ENCODE measurements at places on chromosomes 6 and 20. TPM values are rescaled to one million over a fixed set of nuclear protein-coding genes. Genes with fewer than 3 reads are reported as not detected.

MPIG6B gene
- 0.11 TPM for total RNA-seq

DNA sequence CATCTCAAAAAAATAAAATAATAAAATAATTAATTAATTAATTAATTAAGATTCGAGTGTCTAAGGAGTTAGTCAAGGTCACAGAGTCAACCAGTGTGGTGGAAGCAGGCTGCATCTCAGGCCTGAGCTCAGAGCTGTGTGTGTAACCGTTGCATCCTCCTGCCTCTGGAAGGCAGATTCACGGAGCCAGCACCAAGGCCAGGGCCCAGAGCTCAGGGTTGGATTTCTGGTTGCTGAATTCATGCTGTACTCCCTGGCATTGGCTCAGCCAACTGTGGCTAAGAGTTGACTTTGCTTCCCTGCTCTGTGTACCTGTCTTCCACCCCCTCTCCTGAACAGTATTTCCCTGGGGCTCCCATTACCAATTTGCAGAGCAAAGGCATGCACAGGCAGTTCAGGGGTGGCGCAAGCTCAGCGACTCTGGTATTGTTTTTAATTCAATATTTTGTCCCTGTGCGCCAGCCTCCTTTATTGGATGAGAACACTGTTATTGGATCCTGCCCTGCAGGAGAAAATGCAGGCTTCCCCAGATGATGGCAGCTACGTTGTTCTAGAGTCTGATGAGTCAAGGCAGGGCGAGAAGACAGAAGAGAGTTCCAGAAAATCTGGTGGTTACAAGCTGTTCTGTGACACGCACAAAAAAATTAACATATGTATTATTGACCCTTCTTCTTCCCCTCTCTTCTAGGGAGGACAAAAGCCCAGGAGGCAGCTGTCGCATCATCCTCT, 12.3 kb upstream of the CTNNBL1 start:
- no peak overlapping the region for H3K27ac ChIP-seq
- no peaks in the 10 kb centered on the region for H3K36me3 ChIP-seq
- H3K27me3 ChIP-seq = peaks cover 10% of the 10 kb centered on the region
- 0 out of 2 replicates have a peak, but pooled peaks cover 5% of the 10 kb centered on the region for H3K4me1 ChIP-seq
- H3K4me3 ChIP-seq = no peak overlapping the region
- peak; percentile 22 for DNase-seq

GRCh38 chr6:118780668-118781067, 113.3 kb upstream of the ASF1A start:
- no peak overlapping the region for H3K27ac ChIP-seq
- no peaks in the 10 kb centered on the region for H3K36me3 ChIP-seq
- no peak overlapping the region for H3K4me3 ChIP-seq
- DNase-seq = no peak
- H3K4me1 ChIP-seq = peaks cover 13% of the 10 kb centered on the region
- H3K27me3 ChIP-seq = no peaks in the 10 kb centered on the region

- no peak overlapping the region for H3K27ac ChIP-seq
- no peaks in the 10 kb centered on the region for H3K4me1 ChIP-seq
Observed at GRCh38 chr6:134111062-134111677, 58.7 kb upstream of the SLC2A12 start.

- H3K27ac ChIP-seq = no peak overlapping the region
- peaks cover 2% of the 10 kb centered on the region for H3K27me3 ChIP-seq
- no peak for DNase-seq
- H3K4me3 ChIP-seq = no peak overlapping the region
- peaks cover 21% of the 10 kb centered on the region for H3K4me1 ChIP-seq
- H3K36me3 ChIP-seq = no peaks in the 10 kb centered on the region
Observed at GRCh38 chr6:158662954-158663624, 13.2 kb downstream of the SYTL3 start.

SERAC1 gene
- 12.5 TPM for total RNA-seq

C6orf52 gene
- total RNA-seq = 1.8 TPM

- no peak overlapping the region for H3K4me3 ChIP-seq
- no peak overlapping the region for H3K27ac ChIP-seq
- peaks cover 11% of the 10 kb centered on the region for H3K4me1 ChIP-seq
- no peaks in the 10 kb centered on the region for H3K36me3 ChIP-seq
- H3K27me3 ChIP-seq = no peaks in the 10 kb centered on the region
Observed at GRCh38 chr20:3690413-3690812, 8.6 kb upstream of the ADAM33 start.

DNA sequence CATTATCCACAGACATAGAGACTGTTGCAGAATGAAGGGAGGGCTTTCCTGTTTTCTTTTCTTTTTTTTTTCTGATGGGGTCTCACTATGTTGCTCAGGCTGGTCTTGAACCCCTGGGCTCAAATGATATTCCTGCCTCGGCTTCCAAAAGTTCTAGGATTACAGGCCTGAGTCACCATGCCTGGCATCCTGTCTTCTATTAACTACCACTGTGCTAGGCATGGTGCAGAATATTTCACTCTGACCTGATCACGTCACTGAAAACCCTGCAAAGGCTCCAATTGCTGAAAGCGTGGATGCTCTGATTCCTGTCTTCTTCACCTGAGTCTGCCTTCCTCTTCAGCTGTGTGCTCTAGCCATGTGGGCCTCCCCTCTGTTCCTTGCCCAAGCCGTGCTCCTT, 8.5 kb upstream of the DNMT3B start:
- no peaks in the 10 kb centered on the region for H3K36me3 ChIP-seq
- H3K4me1 ChIP-seq = peaks cover 84% of the 10 kb centered on the region
- H3K4me3 ChIP-seq = no peak overlapping the region
- peak overlapping the region; percentile 92 for H3K27ac ChIP-seq
- DNase-seq = no peak

DNA sequence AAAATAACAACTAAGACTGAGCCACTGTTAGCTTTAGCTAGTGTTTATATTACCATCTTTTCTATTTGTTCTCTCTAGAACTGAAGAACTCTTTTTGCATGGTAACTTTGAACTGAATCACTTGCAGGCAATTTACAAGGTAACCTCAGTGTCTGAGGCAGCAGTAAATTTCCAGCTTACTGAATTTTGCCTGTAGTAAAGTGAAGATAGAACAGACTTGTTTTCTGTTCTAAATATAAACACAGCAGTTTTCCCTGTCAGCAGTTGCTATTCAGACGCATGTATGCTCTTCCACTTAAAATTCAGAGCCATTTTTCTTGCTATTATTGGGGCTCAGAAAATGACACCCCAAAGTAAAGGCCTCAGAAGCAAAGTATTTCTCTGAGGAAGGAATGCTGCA, 974.0 kb upstream of the GJE1 start:
- H3K27ac ChIP-seq = no peak overlapping the region
- H3K4me3 ChIP-seq = no peak overlapping the region
- no peak for DNase-seq
- H3K27me3 ChIP-seq = no peaks in the 10 kb centered on the region

GRCh38 chr6:37033819-37034795, 28.7 kb downstream of the FGD2 start:
- peaks cover 8% of the 10 kb centered on the region for H3K36me3 ChIP-seq
- no peaks in the 10 kb centered on the region for H3K27me3 ChIP-seq
- DNase-seq = no peak
- no peak overlapping the region for H3K27ac ChIP-seq
- H3K4me3 ChIP-seq = no peak overlapping the region

DNA sequence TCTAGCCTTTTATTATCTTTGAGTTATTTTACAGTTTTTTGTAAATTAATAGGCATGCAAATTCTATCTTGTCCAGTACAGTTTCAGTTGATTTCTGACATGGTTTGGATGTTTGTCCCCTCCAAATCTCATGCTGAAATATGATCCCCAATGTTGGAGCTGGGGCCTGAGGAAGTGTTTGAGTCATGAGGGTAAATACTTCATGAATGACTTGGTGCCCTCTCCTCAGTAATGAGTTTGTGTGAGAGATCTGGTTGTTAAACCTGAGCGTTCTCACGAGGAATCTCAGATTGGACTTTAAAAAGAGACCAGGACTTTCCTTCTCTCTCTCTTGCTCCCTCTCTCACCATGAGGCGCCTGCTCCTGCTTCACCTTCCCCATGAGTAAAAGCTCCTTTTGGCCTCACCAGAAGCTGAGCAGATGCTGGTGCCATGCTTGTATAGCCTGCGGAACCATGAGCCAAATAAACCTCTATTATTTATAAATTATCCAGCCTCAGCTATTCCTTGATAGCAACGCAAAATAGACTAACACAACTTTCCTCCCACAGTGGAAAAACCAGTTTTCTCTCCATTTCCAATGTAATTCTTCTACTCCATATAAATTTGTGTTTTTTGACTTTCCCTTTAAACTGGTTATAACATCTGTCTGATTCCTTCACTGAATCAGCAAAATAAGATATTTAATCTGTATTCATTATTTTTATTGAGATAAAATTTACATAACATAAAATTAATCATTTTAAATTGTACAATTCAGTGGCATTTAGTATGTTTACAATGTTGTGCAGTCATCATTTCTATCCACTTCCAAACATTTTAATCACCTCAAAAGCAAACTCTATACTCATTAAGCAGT, 78.7 kb upstream of the PRSS16 start:
- H3K27ac ChIP-seq = peak overlapping the region; percentile 57
- H3K4me3 ChIP-seq = no peak overlapping the region
- peaks cover 6% of the 10 kb centered on the region for H3K36me3 ChIP-seq
- DNase-seq = no peak
- no peaks in the 10 kb centered on the region for H3K27me3 ChIP-seq
- H3K4me1 ChIP-seq = peaks cover 10% of the 10 kb centered on the region

DNA sequence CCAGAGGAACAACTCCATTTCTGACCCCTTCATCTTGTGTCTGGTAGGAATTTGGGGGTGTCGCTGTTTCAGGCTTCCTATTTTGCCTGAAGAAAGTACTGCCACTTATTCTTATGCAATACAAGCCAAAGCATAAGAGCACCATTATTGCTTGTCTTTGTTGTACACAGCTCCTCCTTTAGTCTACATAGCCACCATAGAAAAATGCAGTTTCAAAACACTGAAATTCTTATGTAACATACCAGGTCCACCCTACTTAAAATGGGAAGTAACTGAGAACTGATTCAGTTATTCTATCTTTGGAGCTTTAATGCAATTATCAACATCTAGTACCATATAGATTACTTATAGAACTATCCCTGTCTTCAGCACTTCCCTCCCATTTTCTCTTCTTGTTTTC, 255.5 kb downstream of the ARHGAP18 start:
- H3K4me3 ChIP-seq = no peak overlapping the region
- H3K36me3 ChIP-seq = no peaks in the 10 kb centered on the region
- peaks cover 1% of the 10 kb centered on the region for H3K4me1 ChIP-seq
- no peaks in the 10 kb centered on the region for H3K27me3 ChIP-seq

GRCh38 chr6:21808045-21808470, 214.5 kb downstream of the SOX4 start:
- peaks cover 35% of the 10 kb centered on the region for H3K4me1 ChIP-seq
- H3K27ac ChIP-seq = peak overlapping the region; percentile 64
- no peak overlapping the region for H3K4me3 ChIP-seq
- peaks cover 19% of the 10 kb centered on the region for H3K36me3 ChIP-seq
- no peak for DNase-seq
- no peaks in the 10 kb centered on the region for H3K27me3 ChIP-seq

DNA sequence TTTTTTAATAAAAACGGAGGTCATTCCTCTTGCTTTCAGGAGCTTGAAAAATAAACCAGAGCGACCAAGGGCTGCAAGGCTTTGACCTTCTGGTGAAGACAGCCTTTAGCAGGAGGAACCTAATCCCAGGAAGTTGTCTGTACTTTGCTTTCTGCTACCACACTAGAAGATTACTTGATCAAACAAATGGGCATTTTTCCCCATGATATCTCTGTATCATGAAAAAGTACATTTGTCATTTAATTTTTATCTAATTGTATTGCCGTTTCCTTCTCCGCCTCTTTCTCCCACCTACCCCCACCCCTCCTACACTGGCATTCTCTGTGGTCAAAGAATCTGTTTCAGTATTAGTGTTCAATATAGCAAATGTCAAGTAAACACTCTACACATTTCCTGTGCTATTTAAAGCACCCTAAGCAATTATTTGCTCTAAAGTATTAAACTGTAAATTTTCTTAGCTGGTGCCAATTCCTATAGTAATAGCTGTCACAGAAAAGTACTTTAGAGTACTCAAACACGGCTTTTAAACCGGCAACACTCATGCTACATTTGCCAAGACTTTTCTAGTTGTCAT, 29.7 kb downstream of the ATXN1 start:
- H3K4me1 ChIP-seq = peaks cover 17% of the 10 kb centered on the region
- no peak for DNase-seq
- H3K4me3 ChIP-seq = no peak overlapping the region
- no peaks in the 10 kb centered on the region for H3K27me3 ChIP-seq

GRCh38 chr20:62142252-62143080, 728 bp downstream of the PSMA7 start:
- H3K27ac ChIP-seq = peak overlapping the region; percentile 94
- peaks cover 41% of the 10 kb centered on the region for H3K36me3 ChIP-seq
- DNase-seq = peak; percentile 38
- peak overlapping the region; percentile 87 for H3K4me3 ChIP-seq

TGM2 gene
- 1.5 TPM for total RNA-seq

DNA sequence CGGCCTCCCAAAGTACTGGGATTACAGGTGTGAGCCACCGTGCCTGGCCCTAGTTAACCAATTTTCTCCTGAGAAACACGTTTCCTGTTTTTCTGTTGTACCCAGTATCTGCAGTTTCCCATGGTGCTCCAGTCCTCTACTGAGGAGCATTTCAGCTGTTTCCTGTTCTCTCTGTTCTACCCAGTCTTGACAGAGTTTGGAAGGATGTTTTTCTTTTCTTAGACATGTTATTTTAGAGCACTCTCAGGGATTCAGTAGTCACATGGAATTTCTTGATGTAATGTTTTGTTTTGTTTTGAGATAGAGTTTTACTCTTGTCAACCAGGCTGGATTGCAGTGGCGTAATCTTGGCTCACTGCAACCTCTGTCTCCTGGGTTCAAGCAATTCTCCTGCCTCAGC, 129.8 kb upstream of the TIAM2 start:
- no peak overlapping the region for H3K4me3 ChIP-seq
- peaks cover 3% of the 10 kb centered on the region for H3K36me3 ChIP-seq
- DNase-seq = no peak
- H3K27me3 ChIP-seq = no peaks in the 10 kb centered on the region
- H3K27ac ChIP-seq = no peak overlapping the region

- no peaks in the 10 kb centered on the region for H3K27me3 ChIP-seq
- no peak overlapping the region for H3K4me3 ChIP-seq
- no peaks in the 10 kb centered on the region for H3K4me1 ChIP-seq
- H3K36me3 ChIP-seq = no peaks in the 10 kb centered on the region
- no peak for DNase-seq
- no peak overlapping the region for H3K27ac ChIP-seq
Observed at GRCh38 chr6:116969211-116969863, 92.3 kb downstream of the RFX6 start.
